ENCODE measurements at places on chromosomes 7 and 10.

- DNase-seq = no peak
Measured at GRCh38 chr7:50982626-50983025, 199.9 kb upstream of the GRB10 start.

DNA sequence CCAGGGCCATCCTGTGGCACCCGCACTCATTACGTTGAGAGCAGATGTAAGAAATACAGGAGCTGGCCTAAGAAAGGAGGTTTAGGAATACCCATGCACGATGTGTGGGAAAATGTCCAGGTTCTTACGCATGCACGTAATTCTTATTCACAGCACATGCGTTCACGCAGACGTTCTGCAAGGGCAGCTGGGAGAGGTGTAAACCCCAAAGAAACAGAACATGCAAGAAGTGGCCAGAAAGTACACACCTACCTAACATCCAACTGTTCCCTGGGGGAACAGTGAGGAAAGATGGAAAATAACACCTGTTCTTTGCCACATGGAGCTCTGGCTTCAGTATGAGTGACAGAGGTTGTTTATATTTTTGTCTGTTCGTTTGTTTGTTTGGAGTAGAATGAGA, 285.6 kb downstream of the PRPF18 start:
- no peak for DNase-seq

- no peak for DNase-seq
Measured at GRCh38 chr10:101040061-101040460, 9.0 kb downstream of the SFXN3 start.

DNA sequence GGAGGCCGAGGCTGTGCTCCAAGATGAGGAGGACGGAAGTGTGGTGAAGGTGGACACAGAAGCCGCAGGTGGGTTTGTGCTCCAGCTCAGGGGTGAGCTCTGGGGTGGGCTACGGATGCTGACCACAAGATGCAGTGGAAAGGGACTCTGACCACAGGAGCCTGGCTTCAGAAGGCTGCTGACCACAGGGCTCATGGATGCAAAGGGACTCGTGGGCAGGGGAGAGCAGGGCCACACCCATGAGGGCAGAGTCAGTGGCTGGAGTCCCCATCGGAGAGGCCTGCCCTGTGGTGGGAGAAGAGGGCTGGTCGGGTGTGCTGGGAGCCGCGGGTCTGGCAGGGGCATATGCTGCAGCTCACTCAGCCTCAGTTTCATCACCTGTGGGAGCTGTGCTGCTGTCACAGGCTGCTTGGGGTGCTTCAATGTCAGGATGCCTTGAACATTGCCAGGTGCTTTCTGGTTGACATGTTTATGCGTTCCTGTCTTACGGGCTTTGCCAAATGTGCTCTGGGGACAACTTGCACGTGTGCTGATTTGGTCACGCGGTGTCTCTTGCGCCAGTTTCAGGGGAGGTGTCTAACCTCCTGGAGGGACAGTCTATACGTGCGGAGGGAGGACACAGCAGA, 13.7 kb downstream of the SCART1 start:
- no peak for DNase-seq

DNA sequence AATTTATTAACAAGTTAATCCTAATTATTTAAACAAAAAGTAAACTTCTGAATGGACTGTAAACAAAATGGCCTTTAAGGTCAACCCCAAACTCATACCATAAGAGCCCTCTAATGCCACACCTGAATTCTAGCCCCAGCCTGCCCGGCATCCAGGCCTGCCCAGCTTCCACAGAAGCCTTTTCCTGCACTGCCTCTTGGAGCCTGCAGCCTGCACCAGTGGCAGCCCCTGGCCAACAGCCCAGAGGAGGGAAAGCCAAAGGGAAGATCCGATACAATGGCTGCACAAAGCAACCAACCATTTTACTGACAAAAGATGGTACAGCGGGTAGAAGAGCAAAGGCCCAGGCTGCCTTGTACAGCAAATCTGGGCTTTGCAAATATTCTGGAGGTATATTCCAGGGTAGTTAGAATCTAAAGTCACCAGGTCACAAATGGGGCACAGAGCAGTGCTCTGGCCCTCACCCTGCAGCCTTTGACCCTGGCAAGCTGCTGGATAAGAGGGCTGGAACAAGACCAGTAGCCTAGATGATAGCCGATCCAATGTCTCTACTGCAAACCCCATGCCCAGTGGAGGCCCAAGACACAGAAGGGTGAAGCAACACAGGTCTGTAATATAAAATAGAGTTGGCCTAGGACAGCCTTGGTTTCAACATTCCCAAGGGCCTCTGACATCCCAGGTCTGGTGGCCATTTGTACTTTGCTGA, 12.5 kb upstream of the CH25H start:
- no peak for DNase-seq
